Skeletal muscle tissue (tissue), 5 donors: ENCODE measurements at places on chromosomes 12 and 14. TPM values are rescaled to one million over a fixed set of nuclear protein-coding genes. Genes with fewer than 3 reads are reported as not detected.

The LALBA gene
- not detected for total RNA-seq

The ALX1 gene
- total RNA-seq = 0.52 TPM

The TMEM19 gene
- 36.0 TPM for total RNA-seq

The LPAR5 gene
- 1.0 TPM for total RNA-seq
